ENCODE measurements at places on chromosomes 3 and 15.

- DNase-seq: no peak
These were observed 108.8 kb upstream of the SLC25A36 start for GRCh38 chr3:140832883-140833282.

GRCh38 chr3:33202711-33203457, 15.7 kb downstream of the SUSD5 start:
- peak; percentile 17 for DNase-seq

GRCh38 chr3:35965908-35966307, 326.6 kb downstream of the ARPP21 start:
- peak; percentile 81 for DNase-seq

DNA sequence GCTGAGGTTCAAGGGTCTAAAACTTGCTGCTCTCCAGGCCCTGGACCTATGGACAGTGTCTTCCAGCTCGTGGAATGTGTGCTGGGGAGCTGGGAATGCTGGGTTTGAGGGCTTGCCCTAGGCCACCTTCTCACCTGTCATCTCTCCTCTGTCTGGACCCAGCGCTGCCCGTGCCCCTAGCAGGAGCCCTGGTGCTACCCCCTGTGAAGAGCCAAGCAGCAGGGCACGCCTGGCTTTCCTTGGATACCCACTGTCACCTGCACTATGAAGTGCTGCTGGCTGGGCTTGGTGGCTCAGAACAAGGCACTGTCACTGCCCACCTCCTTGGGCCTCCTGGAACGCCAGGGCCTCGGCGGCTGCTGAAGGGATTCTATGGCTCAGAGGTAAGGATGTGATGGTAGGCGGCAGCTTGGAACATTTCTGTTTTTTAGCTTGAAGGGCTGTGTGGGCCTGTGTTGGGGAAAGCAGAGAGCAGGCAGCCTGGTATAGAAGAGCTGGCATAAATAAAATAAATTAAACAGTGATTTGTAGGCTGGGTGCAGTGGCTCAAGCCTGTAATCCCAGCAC, 5.1 kb downstream of the CHRD start:
- DNase-seq: no peak

- DNase-seq: no peak
These were observed 237.5 kb upstream of the CHRM5 start for GRCh38 chr15:33730815-33731214.
